ENCODE measurements at places on chromosomes 6 and 20.

GRCh38 chr6:117477988-117478852, 4.3 kb upstream of the DCBLD1 start:
- DNase-seq, result no peak

GRCh38 chr6:111642463-111643158, 36.9 kb upstream of the TRAF3IP2 start:
- DNase-seq, result peak; percentile 56

GRCh38 chr6:141986457-141986856, 146.3 kb upstream of the GJE1 start:
- DNase-seq, result no peak

DNA sequence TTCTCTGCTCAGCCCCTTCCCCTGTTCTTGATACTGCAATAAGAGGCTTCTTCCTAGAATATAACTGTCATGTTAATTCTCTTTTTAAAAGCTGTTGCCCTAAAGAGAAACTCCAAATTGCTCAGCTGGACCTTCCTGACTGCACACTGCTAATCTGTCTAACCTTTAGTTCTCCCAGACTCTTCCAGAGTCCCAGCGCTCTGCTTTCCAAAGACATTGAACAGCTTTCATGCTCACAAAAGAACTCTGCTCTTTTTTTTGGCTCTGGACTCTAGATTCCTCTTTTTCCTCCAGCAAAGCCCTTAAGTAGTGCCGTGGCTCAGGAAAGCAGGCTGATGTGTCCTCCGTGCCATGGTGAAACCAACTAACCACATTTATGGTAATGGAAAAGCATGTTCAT, 356.6 kb upstream of the RSPO3 start:
- no peak for DNase-seq

- DNase-seq, result no peak
These were observed 152.2 kb downstream of the LINC00237 start for GRCh38 chr20:20953738-20954618.
